ENCODE measurements at places on chromosomes 4 and X.

DNA sequence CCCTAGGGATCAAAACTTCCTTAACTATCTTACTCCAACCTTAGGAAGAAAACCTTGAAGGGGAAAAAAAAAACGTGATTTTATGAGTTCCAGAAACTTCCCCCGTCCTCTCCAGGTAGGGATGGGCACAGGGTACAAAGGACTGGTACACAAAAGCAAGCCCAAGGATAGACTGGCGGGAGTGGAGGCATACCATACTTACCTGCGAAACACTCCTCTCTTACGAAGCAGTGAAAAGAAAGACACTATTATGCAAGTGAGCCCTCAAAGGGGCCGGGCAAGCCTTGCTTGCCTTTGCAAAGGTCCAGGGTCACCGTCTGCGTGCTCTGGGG, 651 bp downstream of the TSPAN6 start:
- no peak for DNase-seq

- DNase-seq: peak; percentile 82
These were observed 16.3 kb downstream of the CD99 start for GRCh38 chrX:2707334-2707760.

GRCh38 chr4:169657470-169658107, 37.2 kb downstream of the CLCN3 start:
- no peak for DNase-seq

DNA sequence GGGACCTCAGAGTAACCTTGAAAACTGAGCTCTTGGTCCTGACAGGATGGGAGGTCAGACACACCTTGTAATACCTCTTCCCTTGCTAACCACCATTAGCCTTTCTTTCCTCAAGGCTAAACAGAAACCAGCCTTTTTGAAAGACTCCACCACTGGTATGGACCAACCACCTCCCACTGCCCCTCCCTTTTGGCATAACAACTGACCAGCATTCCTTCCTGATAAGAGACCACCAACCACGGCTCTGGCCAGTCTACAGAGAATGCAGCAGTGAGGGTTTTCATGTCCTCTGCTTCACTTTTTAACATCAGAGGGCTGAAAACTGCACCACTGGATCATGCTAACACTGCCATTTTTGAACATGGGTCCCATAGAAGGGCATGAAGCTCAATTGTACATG, 100.2 kb upstream of the MID1IP1 start:
- no peak for DNase-seq

GRCh38 chrX:128759745-128760144, 707.5 kb upstream of the ACTRT1 start:
- DNase-seq: no peak

DNA sequence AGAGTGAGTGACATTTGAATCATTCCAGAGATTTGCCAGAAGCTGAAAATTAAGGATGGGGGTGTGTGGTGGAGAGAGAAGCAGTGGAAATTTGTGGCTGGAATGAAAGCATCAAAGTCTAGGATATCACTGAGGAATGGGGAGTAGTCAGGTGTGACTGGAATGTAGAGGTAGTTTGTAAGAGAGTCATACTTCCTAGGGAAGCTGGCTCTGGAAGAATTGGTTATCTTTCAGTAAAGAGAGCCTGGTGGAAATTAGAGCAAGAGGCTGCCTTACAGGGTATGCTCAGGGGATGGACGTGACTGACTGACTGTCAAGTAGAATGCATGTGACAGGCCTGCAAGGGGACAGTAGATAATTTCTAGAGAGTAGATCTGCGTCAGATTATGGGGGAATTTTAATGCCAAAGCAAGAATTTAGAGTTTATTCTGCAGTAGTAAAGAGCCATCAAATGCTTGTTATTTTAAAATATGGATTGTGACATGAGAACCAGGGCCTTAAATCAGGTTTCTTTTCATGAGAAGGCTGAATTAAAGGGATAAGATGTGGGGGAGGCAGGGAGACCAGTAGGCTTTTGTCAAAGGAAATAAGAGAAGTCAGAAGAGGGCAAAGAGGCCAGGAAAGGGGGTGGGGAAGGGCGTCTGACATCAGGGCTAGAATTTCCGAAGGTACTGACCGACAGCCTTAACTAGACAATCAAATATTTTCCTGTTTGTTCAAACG, 109.9 kb downstream of the AFF1 start:
- DNase-seq: no peak

DNA sequence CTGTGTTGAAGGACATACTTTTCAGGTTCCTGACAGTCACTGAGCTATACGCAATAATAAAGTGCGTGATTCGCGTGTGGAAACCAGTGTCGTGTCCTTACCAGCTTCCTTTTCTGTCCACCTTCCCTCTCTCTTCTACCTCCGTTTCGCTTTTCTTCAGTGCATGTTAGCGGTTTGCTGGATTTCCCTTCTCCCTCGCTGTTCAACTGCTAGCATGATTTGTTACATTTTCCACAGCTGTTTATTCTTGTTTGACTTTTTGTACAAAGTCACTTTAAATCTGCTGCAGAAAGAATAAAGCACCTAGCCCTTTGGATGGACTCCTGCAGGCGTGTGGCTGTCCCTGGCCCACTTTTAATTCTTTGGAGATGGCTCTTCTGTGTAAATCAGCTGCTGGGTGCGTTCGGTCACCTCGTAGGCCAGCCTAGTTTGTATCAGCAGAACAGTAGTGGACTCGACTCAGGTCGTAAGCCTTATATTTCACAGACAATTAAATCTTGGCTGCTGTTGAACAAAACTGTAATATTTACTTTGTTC, 8.9 kb upstream of the HAND2 start:
- DNase-seq: no peak

DNA sequence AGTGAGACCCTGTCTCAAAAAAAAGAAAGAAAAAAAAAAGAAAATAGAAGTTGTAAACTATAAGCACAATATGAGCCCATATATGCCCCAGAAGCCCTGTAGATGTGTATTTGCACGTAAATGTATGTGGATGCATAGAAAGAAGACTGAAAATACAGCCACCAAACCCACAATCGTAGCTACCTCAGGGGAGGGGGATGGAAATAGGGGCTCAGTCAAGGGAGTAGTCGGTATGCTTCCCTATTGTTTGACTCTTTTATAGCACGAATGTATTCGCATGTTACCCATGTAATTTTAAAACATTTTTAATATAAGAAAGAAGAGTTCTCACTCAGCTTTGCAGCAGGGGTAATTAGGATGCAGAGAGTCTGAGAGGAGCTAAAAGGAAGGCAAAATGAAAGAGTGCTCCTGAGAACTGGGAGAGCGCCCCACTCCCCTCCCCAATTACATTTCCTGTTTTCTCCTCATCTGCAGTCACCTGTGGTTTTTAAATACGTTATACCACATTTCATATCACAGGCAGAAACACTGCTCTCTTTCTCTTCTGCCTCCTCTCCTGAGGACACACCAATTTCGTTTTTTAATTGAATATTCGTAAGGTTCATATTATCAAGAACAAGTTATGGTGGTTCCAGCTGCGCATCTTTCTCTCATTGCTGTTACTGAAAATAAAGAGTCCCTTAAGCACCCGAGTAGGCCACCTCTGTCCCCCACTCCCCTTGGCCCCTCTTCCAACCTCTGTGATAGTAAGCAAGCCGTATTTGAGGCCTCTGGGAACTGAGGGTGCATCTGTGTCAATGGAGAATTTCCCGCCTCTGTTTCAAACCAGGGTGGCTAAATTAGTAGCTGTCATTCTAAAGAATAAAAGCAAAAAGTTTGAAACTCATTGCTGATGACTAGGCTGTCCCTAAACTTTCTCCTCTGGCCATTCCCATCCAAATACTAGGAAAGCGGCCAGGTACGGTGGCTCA, 10.7 kb downstream of the SEPTIN6 start:
- peak; percentile 58 for DNase-seq

DNA sequence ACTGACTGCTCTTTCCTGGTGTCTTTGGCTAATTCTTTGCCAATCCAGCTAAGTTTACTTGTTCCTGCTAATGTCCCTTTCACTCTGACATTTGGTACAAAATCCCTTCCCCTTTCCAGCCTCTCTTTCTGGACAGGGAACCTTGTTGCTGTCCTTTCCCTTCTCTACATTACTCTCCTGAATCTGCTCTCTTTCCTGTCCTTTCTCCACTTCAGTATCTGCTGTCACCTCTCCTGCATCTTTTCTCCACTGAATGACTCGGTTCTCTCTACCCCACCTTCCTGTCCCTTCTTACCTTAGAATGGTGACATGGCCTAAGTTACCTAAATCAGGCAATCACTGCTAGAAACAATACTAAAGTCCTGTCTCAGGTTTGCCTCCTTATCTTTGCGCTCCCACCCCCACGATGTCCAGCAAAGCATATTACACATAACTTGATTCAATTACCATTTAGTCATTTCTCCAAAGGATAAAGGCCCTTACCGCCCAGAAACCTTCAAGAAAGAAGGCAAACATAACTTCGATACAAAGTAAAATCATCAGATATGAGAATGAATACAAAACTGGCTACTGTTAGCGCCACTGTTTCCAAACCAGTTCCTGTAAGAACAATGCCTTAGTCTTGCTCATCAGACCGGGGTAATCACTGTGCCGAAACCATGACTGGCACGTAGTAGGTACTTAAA, 890 bp downstream of the BOD1L1 start:
- DNase-seq: no peak

DNA sequence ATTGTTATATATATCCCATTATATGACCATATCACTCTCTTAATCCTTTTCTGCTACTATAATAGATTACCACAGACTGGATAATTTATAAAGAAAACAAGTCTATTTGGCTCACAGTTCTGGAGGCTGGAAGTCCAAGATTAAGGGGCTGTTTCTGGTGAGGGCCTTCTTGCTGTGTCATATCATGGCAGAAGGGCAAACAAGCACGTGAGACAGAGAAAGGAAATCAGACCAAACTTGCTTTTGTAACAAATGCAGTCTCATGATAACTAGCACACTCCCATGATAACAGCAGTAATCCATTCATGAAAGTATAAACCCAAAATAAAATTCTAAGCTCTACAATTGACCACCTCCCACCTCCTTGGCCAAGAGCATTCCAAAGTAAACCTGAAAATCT, 16.3 kb upstream of the TAB3 start:
- no peak for DNase-seq

GRCh38 chr4:83114576-83114975, at the start of gene PLAC8:
PLAC8 (minus strand) TSS chr4:83114729; CDS start chr4:83107921, 6,808 bp downstream.
- peak; percentile 77 for DNase-seq

DNA sequence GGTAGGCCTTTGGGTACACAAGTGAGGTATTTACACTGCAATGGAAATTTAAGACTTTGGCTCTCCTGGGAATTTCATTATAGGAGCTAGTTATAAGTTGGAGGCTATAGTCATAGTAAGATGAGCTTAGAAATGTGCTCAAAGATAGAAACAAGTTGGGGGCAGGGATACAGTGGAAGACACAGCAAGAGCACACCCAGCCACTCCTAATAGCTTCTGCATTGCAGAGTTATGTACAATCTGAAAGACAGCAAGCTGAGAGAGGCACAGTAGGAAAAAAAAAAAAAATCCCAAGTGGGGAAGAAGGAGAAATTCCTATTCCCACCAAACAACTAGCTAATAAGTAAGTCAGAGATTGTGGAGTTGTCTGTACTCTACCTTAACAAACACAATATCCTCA, 41.9 kb upstream of the TAF9B start:
- DNase-seq: no peak

DNA sequence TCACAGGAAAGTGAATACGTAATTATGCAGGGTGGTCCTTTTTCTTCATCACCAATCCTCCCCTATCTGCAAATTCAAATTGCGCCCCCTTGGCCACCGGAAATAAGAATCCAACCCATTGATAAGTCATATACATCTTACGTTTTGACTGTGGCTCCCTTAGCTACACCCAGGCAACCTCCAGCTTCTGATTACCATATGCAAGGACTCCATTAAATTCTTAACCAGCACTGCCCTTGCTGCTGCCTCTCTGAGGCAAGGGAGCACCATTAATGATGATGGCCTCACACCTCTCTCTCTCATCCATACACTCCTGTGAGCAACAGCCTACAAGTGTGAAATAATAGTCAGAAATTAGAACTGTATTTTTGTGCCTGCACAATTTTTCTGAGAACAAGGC, 106.0 kb upstream of the NOCT start:
- DNase-seq: no peak

DNA sequence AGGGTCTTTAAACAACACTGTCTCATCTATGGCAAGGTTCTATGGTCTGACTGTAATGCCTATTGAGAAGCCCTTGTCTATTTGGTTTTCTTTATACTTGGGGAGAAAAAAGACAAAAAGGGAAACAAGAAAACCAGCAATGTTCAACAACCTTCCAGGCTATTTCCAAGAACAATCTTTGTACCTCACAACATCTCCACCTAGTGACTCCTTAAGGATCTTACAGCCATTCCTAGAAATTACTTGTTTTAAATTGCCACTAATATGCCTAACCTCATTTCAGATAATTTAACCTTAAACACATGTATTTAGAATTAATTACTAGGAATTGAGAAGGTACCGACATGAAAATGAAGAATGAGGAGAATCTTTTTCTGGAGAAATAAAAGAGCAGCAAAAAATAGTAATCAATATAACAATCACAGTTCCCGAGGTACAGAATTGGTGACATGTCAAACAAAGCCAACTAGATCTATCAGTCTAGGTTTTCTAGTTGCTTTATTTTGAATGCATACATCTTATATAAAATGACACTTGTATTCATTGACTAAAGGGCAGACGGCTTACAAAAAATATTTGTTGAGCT, 1.6 kb upstream of the RBM46 start:
- no peak for DNase-seq

DNA sequence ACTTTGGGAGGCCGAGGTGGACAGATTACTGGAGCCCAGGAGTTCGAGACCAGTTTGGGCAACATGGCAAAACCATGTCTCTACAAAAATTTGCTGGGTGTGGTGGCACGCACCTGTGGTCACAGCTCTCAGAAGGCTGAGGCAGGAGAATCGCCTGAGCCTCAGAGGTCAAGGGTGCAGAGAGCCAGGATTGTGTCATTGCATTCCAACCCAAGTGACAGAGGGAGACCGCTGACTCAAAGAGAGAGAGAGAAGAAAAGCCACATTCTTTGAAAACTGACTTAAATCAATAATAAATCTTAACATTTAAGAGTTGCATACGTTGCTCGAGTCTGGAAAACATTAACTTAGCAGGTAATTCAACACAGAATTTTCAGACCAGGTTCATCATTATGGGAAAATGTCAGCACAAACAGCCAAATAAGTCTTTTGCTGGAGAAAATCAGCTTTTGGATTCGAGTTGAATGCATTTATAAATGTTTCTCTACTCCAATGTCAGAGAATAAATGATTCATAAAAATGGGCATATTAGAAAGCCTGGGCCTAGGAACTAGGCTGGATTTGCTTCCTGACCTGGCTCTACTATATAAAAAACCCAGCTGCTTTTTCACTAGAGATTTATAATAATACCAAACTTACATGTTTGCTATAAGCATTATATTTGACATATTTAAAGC, 68.3 kb upstream of the RBPJ start:
- DNase-seq: no peak

- DNase-seq: no peak
These were observed 331.1 kb downstream of the GPAT3 start for GRCh38 chr4:83866834-83867621.

GRCh38 chr4:154620111-154620510, 7.7 kb upstream of the FGG start:
- no peak for DNase-seq
